Anterior cingulate cortex (tissue), 58 donors: ENCODE measurements at places on chromosomes 7 and 10.

GRCh38 chr7:90678986-90679385 is 82.9 kb downstream of the CDK14 start:
- no peak for DNase-seq

DNA sequence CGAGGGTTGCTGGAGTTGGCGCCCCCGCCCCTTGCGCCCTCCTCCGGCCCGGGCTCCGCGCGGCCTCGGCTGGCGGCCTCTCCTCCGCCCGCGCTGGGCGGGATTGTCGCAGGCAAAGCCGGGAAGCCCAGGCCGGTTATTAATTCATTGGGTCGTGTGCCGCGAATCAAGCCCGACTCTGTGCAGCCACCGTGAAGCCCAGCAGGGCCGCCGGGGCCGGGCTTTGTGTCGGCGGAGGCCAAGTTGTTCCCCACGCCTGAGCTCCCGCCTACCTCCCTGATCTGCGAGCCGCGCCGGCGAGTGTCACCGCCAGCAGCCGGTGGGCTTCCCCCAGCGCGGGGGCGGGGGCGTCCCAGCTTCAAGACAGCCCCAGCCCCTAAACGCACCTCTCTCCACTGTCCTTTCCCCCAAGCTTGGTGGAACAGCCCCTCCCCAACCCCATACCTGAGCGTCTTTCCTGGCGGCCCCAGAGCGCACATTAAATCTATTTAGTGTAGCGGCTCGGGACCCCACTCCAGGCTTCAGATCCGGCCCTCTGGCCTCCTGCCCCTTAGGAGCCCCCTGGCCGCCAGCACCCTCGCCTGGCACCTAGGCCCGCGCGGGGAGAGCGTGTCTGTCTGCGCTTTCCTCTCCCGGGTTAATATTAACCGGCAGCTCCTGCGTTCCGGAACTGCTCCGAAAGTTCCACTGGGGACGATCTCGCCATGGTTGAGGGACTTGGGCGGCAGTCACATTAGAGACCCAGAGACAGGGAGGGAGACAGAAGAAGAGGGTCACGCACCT is 3.5 kb downstream of the SHH start:
- no peak for DNase-seq

GRCh38 chr10:123962756-123963530 is 71.3 kb upstream of the CPXM2 start:
- no peak for DNase-seq

GRCh38 chr7:40400525-40400924 is 265.7 kb downstream of the SUGCT start:
- no peak for DNase-seq

DNA sequence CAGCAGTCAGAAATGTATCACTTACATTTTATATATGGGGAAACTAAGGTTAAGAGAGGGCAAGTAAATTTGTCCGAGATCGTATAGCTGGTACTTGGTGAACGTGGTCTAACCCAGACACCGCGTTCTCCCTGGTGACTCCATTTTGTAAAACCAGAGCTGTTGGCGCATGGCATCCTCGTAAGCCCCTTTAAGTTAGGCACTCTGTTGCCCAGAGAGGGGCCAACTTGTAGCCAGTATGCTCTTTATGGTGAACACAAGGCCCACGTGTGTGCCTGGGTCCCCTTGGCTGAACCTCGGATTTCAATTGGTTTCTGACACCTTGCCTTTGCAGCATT is 39.7 kb upstream of the ZNF518A start:
- no peak for DNase-seq

GRCh38 chr7:100680576-100681271 is 7.2 kb downstream of the GNB2 start:
- DNase-seq, result no peak
